Stimulated activated CD8-positive, alpha-beta memory T cell treated with anti-CD3 and anti-CD28 coated beads, Interleukin-4, amount 100 ng/mL, for 1 hour (primary cell): ENCODE measurements at places on chromosomes 3 and 15.

DNA sequence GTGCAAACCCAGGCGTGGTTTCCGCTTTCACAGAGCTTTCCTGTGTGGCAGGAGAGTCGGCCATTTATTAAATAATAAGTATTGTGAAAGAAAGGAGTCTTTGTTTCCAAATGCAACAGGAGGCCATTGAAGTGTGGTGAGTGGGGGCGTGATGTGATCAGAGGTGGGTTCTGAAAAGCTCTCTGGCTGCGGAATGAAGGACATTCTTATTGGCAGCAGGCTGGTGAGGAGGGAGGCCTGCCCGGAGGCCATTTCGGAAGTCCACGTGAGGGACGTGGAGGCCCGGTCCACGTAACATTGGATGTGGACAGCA lies 11.1 kb downstream of the ARNT2 start:
- no peak for DNase-seq

DNA sequence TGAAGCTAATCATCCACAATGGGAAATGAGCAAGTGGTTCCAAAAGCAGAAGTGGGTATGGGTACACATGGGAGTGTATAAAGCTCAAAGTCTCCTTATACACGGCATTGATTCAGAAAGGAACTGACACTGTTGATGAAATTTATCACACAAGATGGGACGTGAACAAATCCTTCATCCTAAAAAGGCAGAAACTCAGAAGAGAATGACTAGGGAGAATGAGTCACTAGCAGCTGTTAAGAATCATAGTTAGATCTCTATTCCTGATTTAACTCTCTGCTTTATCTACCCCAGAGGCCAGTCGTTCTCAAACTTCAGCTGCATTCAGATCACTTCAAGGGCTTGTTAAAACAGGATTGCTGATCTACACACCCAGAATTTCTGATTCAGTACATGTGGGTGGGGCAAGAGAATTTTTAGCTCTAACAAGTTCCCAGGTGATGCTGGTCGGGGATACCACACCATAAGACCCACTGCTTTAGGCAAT lies 97.7 kb upstream of the PHLDB2 start:
- no peak for DNase-seq

DNA sequence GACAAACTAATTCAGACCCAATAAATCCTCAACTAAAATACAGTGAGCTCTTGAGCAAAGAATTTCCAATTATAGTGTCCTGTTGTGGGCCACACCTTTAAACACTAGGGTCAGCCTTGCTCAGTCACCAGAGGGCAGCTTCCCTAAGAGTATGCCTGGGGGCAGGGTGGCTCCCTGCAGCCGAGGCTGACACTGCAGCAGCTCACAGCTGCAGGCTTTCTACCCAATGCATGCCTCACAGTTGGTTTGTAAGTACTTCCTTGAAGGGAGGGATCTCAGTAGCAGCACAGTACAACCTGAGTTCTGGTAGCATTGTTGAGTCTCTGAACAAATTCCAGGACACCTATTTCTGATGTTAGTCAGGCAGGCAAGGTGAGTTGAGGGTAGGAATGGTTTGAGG lies 335.6 kb downstream of the TUSC7 start:
- DNase-seq: no peak

DNA sequence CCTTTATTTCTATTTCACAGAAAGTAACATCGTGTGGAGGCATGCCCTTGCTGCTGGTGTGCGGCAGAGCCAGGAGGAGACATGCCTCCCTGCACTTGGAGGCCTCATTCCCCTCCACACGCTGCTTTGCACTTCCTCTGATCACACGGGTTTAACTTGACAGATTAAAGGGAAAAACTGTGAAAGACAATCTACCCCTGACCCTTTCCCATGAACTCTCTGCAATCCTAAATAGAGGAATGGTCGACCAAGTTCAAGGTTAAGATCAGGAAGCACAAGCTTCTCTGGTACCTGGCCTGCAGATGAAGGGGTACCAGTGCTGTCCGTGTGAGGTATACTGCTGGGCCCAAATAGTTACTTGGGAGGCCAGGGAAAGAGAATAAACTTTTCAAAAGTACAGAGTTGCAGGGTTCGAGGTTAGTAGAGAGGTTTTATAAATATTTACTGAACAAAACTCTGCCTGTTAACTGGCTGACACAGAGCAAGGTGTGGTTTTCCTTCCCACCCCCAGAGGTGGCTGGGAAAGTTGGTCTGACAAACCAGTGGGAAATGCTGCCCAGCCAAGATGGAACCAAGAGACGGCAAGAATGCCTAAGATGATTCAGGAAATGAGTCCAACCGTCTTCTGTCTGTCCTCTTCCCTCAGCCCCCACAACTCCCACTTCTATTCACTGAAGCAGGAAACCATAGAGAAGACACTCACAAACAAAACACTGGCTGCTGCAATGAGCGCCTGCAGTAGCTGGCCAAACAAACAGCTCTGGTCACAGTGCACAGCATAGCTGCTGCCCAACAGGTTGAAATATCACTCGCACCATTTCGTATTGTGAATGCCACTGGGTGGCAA lies 79.6 kb downstream of the IGF2BP2 start:
- no peak for DNase-seq

DNA sequence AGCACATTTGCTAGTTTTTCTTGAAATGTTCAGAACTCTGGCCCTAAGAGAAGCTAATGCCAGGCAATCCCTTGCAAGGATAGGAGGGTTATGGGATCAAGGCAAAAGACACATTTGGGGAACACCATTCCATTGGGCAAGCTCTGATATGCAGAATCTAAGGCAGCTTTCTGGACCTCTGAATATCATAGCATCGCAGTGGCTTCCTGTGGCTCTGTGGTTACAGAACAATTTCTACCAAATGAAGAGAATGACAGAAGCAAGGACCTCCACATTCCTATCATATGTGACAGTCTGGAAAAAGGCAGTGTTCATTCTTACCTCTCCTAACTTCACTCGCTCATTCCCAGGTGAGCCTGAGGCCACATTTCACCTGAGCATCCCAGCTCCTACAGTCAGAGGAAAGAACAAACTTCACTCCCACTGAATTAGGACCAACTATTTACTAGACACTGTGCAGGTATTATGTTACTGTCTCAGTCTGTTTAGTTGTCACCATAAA lies 836.1 kb upstream of the CFAP20DC start:
- no peak for DNase-seq

- no peak for DNase-seq
These were observed 66.4 kb upstream of the PPIB start for GRCh38 chr15:64229129-64229724.

DNA sequence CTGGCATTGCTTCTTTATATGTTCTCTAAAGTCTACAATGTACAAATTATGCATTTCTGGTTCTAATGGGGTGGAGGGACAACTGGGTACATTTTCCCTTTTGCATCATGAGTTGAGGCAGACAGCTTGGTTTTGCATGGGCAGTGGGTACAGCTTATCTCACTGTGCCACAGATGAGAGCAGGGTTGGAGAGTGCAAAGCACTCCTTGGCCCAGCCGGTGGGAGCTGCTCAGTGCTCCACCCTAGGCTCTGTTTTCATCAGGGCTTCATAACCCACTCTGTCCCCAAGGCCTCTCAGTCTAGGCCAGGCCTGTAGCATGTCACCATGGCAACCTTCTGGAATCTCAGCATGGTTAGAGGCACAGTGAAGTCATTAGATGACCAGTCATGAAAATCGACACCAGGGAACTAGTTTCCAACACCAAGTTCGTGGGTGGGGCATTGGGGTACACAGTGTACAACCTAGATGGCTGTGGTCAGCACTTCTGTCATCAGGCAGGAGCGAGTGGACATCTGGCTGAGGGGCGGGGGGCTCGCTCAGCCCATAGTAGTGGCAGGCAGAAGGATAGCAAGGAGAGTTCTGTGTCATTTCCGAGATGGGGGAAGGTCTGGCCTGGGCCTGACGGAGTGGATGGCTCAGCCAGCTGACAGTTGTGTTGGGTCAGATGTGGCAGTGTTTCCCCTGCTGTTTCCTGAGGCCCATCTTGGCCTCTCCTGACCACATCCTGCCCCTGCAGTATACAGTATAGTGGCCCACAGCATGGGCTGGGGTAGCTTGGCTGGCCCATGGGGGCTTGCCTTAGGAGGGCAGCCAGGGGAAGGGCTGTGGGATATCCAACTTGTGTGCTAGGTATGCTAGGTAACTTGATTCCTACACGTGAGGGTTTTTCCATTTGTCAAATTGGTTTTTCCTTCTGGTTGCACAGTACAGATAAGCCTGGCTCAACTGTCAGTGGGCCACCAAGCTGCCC lies 75.7 kb upstream of the PRR23C start:
- DNase-seq: no peak

DNA sequence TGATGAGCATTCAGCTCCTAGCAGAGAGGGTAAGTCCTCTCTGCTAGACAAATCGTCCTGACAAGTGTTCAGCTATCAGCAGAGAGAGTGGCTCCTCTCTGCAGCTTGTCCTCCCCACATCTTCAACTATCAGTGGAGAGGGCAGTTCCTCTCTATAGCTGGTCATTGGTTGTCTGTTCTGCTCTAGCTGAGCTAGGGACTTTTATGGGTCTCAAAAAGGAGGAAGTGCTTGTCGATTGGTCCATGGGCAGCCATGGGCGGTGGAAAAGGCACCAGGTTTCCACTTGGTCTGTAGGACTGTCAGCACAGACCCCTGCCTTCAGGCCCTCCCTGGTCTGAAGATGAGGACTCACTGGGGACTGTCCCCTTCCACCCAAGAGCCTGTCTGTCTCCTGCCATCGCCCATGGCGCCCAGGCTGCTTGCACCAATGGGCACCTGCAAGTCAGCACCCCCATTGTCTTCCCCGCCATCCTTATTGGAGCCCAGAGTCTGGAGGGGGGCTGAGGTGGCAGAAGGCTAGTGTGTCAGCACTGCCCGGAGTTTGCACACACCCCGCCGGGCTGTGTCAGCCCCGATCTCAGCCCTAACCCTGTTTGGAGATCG lies 264.7 kb downstream of the ZBBX start:
- no peak for DNase-seq

GRCh38 chr15:96774216-96774615 lies 443.7 kb downstream of the NR2F2 start:
- DNase-seq: no peak

DNA sequence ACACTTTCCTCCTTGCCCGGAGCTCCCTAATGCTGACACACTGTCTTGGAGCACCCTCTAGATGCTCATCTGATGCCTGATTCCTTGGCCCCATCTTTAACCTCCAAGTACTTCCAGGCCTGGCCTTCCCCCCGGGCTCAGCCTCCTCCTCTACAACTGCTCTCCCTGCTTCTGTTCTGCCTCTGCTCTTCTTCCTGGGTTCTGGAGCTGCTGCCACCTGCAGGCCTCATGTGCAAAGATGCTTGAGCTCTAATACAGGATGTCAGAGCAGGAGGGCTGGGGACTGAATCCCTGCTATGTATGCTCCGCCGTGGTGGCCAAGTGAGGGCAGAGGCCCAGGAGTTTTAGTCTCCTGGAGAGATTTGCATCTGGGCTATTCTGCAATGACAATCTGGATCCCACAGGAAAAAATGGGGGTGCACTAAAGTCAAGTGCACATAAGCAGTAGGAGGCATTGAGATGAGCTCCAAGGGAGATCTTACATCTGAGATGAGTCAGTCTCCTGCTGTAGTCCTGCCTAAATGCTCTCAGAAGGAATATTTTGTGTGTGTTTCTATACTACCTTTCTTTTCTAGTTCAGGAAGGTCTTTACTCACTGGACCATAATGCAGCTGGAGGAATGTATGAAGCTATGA lies 296.3 kb downstream of the UACA start:
- DNase-seq: no peak

GRCh38 chr15:51731549-51732267 lies 5.7 kb downstream of the LYSMD2 start:
- no peak for DNase-seq

GRCh38 chr15:85534031-85534430 lies 153.6 kb downstream of the AKAP13 start:
- DNase-seq: no peak

- DNase-seq: no peak
These were observed 116.5 kb downstream of the EEFSEC start for GRCh38 chr3:128269796-128270195.

GRCh38 chr3:39097716-39098472 lies 9.5 kb downstream of the GORASP1 start:
- DNase-seq: no peak

- no peak for DNase-seq
These were observed 57.6 kb downstream of the AAGAB start for GRCh38 chr15:67196672-67197363.

- no peak for DNase-seq
These were observed 29.0 kb downstream of the POMGNT2 start for GRCh38 chr3:43076857-43077256.

- DNase-seq: no peak
These were observed 38.8 kb upstream of the ANKRD34C start for GRCh38 chr15:79243723-79244122.

- no peak for DNase-seq
These were observed 57.2 kb upstream of the CACNA2D3 start for GRCh38 chr3:54065140-54065539.

DNA sequence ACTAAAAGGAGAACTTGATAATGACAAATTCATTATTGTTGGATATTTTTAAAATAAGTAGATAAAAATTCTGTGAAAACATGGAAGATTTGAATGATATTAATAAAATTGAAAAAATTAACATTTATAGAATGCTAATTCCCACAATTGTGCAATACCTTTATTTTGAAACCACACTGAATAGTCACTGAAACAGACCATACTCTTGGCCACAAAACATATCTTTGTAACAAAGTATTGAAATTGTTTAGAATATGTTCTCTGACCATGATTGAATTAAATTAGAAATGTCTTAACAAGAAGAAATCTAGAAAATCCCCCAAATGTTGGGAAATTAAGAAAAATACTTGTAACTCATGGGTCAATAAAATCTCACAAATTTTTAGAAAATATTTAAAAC lies 49.2 kb downstream of the ARHGAP11B start:
- DNase-seq: no peak

DNA sequence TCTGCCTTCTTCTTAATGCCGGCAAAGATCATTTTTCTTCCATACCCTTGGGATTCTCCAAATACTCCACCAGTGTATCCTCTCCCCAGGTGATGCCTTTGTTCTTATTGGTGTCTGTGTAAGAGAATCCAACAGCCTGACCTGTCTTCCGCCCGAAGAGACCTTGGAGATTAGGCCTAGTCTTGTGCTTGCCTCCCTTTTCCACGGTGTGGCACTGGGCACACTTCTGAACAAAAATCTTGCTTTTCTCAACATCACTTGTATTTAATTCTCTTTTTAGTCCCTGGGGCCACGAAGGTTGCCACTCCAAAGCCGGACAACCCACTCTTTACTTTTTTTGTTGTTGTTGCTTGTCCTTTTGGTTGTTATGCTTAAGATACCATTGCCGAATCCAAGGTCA lies 14.0 kb upstream of the EMC3 start:
- DNase-seq: no peak

GRCh38 chr3:147651107-147651778 lies 242.1 kb downstream of the ZIC1 start:
- no peak for DNase-seq
